ENCODE measurements at places on chromosomes 16 and 17.
A peak's percentile ranks its signal among the peaks of the same experiment; 100 is the strongest.

DNA sequence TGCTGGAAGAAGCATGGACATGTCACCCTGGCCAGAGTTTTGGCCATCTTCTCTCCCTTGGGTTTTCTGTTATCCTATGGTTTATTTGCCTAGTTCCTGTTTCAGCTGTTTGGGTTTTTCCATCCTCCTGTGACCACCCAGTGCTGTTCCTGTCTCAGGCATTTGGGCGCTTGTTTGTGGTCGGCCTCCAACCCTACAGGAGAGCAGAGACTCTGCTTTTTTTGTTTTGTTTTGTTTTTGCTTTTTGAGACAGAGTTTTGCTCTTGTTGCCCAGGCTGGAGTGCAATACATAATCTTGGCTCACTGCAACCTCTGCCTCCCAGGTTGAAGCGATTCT is 3.3 kb upstream of the ZC3H7A start:
- DNase-seq: no peak

DNA sequence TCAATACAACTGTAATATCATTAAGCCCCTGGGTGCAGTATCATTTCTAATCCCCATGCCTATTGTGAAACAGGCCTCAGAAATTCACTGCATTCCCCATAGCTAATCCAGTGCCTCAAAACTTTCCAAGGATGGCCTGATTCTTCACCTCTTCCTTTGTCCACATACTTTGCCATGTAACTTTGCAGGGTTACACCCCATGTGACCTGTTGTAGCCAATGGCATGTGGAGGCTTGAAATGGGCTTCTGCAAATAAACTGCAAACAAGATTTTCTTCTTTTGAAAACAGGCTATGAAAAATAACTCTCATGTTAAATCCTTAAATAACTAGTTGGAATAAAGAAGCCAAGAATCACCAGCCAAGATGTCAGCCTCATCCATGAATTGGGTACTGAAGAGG is 35.9 kb downstream of the ABCA10 start:
- no peak for DNase-seq

- no peak for DNase-seq
Measured at GRCh38 chr16:2198283-2198682, 1.9 kb upstream of the CASKIN1 start.

DNA sequence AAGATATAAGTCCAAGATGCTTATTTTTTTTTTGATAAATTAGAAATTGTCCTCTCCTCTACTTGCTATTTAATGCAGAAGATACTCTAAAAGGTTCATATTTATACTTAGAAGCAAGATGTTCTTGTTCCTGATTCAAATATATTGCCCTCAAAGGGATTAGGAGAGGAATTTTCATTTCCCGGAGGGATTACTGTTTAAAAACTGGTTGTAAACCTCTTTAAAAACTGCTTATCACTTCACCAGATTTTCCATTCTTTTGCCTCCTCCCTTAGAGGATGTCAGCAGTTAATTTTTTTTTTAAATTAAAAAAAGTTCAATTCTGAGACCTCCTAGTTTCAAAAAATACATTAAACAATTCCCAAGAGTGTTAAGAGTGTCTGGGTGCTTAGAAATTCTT is 2.8 kb downstream of the TENT4B start:
- no peak for DNase-seq

- DNase-seq: no peak
Measured at GRCh38 chr17:7047566-7047965, 3.7 kb upstream of the SLC16A11 start.

- DNase-seq: no peak
Measured at GRCh38 chr17:79622776-79623175, 11.9 kb upstream of the RBFOX3 start.

DNA sequence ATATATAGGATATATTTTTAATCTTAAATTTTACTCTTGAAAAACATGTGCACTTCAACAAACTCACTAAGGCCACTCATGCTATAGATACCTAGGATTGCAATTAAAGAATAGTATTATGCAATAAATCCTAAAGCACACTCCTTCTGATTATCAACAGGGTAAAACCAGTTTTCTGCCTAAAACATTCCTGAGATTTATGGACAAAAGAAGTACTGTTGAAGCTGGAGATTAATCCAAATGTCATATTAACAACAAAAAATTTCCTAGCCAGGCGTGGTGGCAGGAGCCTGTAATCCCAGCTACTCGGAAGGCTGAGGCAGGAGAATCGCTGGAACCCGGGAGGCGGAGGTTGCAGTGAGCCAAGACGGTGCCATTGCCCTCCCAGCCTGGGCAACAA is 21.4 kb downstream of the CHCT1 start:
- DNase-seq: no peak

DNA sequence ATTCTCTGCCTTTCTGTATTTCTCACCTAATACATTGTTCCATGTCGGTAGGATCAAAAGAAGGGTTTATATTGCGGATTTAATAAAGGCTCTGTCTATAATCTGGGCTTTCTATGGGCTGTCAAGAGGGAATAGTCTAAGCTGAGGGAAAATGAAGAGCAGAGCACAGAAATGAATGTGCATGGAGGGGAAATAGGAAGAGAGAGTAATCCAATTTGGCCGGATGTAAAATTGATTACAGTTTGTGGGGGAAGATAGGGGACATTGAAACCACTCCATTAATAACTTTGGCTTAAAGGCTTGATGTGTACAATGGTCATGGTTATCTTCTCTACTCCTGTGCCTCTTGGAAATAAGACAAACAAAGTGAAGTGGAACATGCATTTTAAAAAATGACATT is 334.2 kb upstream of the CDH8 start:
- DNase-seq: no peak

- DNase-seq: no peak
Measured at GRCh38 chr17:31273516-31273915, 23.5 kb downstream of the OMG start.

DNA sequence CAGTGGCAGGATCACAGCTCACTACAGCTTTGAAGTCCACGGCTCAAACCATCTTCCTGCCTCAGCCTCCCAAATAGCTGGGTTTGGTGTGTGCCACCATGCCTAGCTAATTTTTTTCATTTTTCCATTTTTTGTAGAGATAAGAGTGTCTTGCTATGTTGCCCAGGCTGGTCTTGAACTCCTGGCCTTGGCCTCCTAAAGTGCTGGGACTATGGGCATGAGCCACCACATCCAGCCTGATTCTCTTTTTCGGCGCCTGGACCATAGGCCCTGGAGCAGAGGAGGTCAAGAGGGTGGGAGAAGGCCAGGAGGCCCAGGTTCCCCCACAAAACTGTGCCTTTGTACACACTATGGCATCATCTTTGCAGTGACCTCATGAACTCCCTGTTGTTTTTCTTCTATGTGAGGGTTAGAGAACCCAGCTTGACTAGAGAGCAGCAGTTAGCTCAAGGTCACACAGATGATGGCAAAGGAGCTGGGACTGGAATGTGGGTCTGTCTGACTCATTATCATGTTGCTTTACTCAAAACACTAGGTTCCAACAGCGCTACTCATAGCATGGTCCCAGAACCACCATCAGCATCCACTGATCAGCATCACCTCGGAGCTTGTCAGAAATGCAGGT is 16.3 kb downstream of the SCN4A start:
- no peak for DNase-seq

DNA sequence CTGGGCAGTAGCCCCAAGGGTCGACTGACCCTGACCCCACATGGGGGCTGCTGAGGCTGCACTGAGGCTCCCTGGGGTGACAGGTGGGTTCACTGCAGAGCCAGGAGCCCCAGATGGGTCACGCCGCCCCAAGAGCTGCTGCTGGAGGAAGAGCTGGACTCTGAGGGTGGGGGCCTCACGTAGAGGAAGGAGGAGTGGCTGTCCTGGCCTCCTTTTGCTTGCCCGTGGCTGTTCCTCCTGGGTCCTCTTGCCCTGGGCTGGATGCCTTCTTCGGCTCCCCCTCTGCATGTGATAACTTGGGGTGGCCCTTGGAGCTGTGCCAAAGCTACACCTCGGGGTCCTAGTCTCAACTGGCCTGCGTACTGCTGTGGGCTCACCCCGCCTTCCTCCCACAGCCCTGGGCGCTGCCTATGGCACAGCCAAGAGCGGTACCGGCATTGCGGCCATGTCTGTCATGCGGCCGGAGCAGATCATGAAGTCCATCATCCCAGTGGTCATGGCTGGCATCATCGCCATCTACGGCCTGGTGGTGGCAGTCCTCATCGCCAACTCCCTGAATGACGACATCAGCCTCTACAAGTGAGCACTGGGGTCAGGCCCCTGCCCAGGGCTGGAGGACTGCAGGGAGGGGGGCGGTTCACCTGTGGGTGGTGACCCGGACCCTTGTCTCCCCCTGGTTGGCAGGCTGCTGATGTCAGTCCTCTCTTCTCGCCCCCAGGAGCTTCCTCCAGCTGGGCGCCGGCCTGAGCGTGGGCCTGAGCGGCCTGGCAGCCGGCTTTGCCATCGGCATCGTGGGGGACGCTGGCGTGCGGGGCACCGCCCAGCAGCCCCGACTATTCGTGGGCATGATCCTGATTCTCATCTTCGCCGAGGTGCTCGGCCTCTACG is 1.1 kb upstream of the AMDHD2 start:
- no peak for DNase-seq

DNA sequence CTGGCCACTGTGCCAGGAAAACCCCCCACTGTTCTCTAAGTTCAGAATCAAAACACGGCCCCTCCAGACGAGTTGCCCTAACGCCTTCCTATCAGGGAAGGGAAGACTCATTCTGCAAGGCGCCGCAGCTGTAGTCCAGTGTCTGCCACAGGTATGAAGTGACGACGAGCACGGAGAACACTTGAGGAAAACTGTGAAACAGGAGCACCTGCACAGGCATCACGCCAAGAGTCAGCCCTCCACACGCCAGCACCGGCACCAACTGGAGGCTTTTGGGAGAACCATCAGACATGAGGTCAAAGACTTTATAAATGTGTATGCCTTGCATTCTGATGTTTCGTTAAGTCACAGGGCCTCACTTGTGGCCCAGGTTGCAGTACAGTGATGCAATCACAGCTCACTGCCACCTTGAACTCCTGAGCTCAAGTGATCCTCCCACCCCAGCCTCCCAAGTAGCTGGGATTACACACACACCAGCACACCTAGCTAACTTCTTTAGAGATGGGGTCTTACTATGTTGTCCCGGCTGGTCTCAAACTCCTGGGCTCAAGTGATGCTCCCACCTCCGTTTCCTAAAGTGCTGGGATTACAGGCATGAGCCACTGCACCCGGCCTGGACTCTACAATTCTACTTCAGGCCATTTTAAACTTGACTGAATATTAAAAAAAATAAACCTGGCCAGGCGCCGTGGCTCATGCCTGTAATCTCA is 22.9 kb downstream of the KLHDC4 start:
- DNase-seq: no peak

GRCh38 chr16:53518550-53519416 is 15.8 kb upstream of the AKTIP start:
- DNase-seq: peak; percentile 83

DNA sequence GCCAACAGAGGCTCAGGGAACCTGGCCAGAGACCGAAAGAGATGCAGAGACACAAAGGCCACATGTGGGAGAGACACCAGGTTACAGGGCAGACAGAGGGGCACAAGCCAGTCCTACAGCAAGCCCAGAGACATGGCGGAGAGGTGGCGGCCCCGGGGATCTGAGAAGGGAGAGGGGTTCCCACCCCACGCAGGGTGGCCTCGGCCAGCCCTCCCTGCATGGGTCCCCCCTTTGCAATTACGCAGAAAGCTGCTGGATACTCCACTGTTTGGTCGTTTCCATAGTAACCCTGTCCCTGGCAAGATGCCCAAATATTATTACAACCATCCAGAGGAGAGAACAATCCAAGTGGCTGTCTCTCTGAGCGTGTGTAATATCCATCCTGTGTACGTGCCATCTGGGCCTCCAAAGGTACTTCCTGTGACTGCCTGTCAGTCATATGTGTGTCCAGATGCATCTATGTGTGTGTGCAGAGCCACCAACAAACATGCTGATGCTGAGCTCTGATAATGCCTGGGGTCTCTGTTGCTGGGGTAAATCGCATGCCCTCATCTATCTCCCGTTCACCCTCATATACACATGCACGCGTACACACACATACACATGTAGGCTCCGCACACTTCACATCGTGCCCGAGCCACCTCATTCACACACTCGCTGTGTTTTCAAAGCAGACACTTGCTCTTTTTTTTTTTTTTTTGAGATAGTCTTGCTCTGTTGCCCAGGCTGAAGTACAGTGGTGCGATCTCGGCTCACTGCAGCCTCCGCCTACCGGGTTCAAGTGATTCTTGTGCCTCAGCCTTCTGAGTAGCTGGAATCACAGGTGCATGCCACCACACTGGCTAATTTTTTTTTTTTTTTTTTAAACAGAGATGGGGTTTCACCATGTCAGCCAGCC is 5.5 kb downstream of the PCGF2 start:
- no peak for DNase-seq

GRCh38 chr17:1440921-1441320 is 15.1 kb downstream of the CRK start:
- DNase-seq: no peak

- DNase-seq: no peak
Measured at GRCh38 chr17:66480802-66481201, 178.4 kb downstream of the PRKCA start.

DNA sequence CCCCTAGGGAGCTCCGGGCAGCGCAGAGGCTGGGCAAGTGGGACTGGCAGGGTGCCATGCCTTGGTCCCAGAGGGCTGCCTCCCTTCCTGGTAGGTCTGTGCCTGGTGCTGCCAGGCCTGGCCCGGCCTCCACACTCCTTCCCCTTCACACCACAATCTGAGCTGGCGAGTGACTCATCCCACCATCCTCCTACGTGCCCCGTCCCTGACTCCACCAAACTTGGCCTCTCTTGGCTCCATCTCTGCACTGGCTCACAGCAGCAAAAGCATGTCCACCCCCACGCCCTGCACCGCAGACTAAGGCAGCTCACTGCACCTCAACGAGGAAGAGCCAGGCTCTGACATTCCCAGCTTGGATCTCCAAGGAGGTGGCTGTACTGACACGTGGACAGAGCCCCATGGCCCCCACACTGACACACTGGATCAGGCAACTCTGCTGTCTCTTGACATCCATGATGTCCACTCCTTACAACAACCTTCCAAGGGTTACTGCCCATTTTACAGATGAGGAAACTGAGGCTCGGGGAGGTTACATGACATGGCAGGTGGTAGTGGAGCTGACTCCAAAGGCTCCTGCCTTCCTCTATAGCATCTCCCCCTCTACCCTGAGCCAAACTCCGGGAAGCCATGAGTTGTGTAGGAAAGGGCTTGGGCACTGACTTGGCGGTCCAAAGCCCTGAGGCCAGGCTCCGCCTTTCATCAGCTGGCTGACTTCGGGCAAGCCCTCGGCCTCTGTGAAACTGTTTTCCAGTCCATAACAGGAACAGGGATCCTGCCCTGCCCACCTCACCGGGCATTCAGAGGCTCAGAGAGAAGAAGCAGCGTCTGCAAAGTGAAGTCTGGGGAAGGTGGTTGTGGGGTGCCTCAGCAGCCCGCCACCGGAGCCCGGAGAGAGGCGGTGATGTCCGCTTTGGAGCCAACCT is 20.1 kb upstream of the KRT19 start:
- peak; percentile 6 for DNase-seq

Data from activated T-helper 1 cell treated with anti-CD3 and anti-CD28 coated beads, Interleukin-12 subunit alpha, Interleukin-12 subunit beta, Interleukin-2, Interleukin-4 antibody, amounts not matched to agents 30 ng/mL and 10 ng/mL and 1 ng/mL, durations not matched to agents 14 hours and 24 hours and 36 hours (primary cell).